ENCODE measurements at places on chromosomes 6 and 20.
A peak's percentile ranks its signal among the peaks of the same experiment; 100 is the strongest.

DNA sequence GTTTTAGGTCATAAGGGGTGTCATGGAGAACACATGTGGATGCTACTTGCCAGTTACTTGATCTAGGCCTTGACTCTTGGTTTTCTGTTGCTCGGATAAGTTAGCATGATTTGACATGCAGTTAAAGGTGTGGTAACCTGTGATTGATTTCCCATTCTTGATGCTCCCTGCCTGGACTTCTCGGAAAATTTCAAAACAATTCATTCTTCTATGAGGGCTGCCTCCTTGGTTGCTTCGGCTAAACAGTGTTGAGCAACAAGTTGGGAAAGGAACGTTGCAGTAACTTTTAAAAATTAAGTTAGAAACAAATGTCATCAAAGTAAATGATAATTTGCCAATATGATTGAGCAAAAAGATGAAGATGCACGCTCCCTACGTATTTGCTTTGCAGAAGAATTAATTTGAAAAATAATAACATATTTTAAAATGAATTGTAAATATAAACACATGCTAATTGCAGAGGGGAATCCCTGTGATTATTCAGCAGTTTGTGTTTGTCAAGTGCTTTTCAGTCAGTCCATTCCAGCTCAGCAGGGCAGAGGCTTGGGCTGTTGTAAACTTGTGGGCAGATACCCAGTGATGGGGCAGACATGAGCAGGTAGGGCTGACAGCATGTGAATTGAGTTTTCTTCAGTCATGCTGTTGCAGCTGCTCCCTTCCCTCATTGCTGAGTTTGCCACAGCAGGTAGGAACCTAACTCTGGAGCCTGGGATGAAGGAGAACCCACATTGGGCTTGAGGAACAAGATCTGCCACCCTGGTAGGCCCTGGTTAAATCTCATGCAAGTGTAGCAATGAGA is 110.2 kb downstream of the ESR1 start:
- no peak for DNase-seq

DNA sequence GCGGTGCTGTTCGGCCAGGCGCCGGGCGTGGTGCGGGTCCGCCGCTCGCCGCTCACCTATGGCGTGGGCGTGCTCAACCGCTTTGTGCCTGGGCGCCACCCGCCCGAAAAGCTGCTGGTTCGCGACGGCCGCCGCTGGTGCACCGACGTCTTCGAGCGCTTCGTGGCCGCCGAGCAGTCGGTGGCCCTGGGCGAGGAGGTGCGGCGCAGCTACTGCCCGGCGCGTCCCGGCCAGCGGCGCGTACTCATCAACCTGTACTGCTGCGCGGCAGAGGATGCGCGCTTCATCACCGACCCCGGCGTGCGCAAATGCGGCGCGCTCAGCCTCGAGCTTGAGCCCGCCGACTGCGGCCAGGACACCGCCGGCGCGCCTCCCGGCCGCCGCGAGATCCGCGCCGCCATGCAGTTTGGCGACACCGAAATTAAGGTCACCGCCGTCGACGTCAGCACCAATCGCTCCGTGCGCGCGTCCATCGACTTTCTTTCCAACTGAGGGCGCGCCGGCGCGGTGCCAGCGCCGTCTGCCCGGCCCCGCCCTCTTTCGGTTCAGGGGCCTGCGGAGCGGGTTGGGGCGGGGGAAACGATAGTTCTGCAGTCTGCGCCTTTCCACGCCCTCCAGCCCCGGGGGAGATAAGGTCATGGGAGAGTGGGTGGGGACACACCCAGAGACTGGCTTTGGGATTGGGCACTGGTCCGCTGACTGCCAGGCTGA is 15.7 kb downstream of the ADISSP start:
- DNase-seq = peak; percentile 23

- DNase-seq = no peak
These were observed 19.1 kb downstream of the PIM1 start for GRCh38 chr6:37188962-37189510.

GRCh38 chr6:84526631-84527030 is 237.8 kb downstream of the TBX18 start:
- DNase-seq = peak; percentile 51

GRCh38 chr20:32751702-32752457 is 8.6 kb upstream of the COMMD7 start:
- no peak for DNase-seq

DNA sequence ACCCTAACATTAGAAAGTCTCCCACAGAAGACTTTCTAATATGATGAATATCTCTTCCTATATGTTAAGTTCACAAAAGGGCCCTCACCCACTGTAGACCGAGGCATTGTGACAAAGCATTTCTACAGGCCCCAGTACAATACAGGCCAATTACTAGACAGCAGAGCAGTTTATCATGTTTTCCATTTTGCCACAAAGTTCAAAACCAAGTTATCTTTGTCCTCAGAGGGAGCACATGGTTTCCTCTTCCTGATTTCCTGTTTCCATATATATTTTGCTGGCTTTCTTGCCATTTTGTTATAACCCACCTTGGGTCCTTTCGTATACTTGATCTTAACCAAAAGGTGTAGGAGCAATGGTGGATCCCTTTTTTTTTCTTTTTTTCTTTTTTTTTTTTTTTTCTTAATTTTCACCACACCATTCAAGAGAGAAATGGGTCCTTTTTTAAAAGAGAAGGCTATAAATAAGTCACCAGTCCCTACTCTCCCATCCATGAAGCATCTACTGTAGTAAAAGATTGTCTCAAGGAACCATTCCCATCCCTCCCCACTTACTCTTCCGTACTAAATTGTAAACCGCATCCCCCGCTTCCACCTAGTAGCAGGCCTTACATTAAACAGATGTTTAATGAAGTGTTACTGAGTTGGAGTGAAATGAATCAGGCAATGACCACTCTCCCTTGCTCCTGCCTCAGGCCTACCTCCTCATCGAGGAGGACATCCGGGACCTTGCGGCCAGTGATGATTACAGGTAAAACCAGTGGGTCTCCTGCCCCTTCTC is 2.1 kb upstream of the UBE2C start:
- no peak for DNase-seq

DNA sequence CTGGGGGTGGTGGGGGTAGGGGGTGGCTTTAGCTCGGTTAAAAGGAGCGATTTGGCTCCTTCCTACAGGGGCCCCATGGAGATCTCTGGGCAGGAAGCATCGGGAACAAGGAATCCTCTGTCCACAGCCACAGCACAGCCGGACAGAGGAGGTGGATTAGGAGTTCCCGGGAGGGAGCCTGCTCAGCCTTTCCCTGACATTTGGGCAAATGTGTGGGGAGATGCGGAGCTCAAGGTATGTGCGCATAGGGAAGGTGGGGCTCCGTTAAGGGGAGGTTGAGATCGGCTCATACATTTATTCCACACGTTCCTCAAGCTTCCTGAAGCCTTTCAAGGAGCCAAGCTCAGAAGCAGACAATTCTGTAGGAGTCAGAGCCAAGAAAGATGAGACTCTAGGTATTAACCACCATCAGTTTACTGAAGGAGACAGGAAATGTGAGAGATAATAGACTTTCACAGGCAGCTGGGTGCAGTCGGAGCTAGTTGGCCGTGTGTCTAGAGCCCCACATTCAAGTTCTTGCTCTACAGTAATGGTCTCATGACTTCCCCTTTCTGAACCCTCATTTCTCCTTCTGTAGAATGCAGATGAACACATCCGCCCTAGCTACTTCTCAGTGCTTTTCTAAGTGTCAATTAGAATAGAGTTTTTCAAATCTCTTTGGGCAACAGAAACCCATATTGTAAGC is 40.8 kb upstream of the EPB41L1 start:
- no peak for DNase-seq

DNA sequence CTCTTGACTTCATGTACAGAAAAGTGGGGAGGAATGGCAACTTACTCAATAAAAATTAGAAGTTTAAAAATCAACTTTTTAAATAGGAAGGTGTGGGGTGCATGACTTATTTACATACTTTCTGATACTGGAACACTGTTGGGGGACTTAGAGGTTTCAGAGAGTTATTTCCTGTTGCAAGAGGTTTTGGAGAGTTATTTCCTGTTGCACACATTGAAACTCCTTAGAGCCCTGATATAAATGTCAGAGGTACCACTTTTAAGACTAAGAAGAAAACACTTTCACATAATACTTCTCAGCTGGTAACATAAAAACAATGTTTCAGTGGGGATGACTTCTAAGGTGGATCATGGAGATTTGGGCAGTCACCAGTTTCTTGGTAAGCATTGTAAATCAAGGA is 579.9 kb downstream of the MMUT start:
- peak; percentile 30 for DNase-seq

- no peak for DNase-seq
These were observed 13.8 kb downstream of the BMP7 start for GRCh38 chr20:57252559-57253162.

DNA sequence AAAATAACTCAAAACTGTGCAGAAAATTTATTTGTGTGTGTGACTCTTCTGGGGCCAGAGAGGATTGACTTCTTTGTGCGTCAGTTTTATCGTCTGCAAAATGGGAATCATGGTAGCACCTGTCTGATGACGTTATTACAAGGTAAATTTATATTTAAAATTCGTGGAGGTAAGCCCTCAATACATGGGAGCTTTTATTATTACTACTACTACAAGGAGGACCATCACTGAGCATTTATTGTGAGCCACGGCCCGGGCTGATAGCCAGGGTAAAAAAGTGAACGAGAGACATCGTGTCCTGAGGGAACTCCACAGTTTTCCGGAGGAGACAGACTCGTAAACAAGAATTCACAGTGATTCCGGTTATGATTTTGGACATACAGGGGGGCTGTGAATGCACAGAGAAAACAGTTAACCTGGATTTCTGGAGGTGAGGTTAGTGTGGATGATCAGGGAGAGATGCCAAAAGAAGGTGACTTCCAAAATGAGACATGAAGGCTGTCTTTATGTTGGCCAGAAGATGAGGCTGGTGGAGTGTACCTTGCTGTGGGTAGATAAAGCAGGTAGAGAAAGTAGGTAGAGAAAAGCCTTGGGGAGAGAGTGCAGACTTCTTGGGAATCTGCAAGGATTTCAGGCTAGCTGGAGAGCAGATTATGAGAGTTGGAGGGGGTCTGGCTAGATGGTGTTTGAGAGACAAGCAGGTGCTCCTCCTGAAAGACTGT is 10.6 kb upstream of the SERINC3 start:
- DNase-seq = no peak

DNA sequence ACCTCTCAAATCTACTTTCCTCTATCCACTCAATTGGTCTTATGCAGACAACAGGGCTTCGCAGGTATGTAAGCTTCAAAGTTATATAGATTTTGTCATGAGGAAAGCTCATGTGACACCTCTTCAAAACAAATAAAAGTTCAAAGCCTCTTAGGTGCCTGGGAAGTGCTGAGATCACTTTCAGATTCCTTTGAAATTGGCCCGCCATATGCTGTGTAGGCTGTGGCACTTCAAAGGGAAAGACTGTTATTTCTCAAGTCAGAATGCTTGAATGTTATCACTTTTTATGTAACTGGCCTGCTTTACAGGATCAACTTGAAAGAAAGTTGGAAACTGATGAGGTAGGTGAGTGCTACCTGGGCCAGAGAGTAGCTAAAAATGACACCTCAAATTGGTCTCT is 67.1 kb upstream of the GFRAL start:
- DNase-seq = no peak

DNA sequence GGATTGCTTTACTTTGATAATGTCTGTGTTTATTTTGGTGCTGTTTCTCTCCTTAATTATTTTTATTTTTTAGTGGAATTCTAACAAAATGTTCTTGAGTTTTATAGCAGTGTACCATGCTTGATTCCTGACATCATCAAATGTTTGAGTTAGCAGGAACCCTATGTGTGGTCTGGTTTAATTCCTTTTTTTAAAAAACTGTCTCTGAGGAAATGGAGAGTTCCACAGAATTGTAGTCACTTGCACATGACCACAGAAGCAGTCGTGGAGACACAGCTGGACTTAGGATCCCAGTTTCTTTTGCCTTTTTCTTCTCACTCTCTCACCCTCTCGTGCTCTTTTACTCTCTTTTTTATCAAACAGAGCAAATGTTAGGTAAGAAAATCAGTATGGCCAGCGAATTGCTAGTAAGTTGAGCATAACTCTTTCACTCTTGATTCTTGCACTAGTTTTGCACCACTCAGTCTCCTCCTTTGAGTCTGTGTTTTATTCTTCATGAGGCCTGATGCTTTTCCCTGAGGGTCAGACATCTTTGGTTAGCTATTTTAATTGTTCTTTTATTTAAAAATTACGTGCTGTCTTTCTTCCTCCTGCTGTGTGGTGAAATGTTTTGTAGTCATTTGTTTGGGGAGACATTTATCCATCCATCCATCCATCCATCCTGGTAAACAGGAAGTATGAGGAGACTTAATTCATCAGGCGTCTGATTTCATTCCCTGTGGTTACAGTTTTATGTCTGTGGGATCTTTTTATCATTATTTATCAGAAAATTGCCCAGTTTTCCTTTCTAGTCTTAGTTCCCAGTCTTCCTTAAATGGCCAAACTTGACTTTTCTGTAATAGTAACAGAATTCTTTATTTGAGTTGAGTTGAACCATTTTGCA is 83.0 kb downstream of the SCAF8 start:
- DNase-seq = no peak

DNA sequence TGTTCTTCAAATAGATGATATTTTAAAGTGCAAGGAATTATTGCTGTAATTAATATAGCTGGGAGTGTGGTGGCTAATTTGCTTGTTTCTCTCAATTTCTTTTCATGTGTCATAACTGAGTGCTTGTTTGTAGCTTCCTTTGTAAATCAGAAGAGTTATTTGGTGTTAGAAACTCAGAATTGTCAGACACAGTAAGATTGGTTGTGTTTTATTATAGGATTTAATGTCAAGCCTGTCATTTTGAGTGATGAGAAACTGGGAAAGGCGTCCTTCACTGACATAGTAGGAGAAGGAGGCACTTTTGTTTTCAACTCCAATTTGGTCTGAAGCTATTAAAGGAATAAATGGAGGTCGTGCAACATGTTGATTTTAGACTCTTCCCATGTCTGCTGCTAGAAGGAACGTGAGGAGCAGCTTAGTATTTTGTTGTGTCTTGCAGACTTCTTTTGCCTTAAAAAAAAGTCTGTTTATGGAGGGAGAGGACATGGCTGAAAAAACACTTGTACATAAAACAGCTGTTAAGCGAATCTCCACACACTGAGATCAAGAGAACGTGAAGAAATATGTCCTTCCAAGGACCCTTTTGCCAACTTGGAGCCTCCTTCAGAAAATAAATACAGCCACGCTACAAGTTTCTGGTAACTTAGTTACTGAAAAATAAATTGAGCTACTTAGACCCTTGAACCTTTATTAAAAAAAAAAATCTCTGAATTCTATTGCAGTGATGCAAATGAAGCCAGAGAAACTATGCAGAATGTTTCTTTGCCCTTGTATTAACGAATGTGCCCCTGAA is 59.5 kb downstream of the BMP6 start:
- no peak for DNase-seq

- no peak for DNase-seq
These were observed 44.0 kb downstream of the SPDEF start for GRCh38 chr6:34511915-34512737.

- DNase-seq = no peak
These were observed 77.1 kb downstream of the TBC1D7 start for GRCh38 chr6:13251242-13251641.

DNA sequence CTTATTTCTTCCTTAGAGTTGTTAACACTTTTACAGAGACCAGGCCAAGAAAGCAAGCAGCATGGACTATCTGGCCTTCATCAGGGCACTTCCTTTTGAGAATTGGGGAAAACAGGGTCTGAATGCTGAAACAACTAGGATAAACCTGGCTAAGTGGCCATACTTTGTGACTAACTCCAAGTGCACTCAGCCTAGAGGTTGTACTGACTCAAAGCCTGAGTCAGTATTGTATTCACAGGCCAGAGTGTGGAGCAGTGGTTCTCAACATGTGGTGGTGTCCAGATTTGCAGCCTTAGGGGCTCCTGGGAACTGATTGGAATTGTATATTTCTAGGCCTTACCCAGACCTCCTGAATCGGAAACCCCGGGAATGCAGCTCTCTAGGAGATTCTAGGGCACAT is 20.1 kb downstream of the SEC23B start:
- no peak for DNase-seq

- no peak for DNase-seq
These were observed 108.5 kb downstream of the SYCP2 start for GRCh38 chr20:59824711-59825562.

All from T-helper 2 cell (primary cell).